ENCODE measurements at places on chromosomes 4 and X.
A peak's percentile ranks its signal among the peaks of the same experiment; 100 is the strongest.

- no peak for DNase-seq
These were observed 11.6 kb downstream of the SASH3 start for GRCh38 chrX:129791336-129791735.

DNA sequence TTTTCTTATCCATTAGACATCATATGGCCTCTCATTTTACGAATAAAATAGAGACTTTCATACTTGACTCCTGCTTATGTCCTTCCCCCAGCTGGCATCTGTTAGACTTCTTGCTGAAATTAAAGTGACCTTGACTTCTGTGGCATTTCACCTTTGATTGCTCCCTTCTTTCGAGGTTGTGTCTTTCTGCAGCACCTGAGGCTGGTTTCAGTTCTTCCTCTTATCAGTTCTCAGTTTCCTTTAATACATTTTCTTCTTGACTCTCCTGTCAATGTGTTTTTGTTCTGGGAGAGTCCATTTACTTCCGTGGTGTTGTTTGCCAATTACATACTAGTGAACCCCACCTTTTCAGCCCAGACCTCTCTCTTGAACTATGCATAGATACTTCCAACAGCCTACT, 81.6 kb downstream of the RBPJ start:
- no peak for DNase-seq

GRCh38 chrX:153966841-153967535, 4.6 kb downstream of the HCFC1 start:
- DNase-seq = no peak

DNA sequence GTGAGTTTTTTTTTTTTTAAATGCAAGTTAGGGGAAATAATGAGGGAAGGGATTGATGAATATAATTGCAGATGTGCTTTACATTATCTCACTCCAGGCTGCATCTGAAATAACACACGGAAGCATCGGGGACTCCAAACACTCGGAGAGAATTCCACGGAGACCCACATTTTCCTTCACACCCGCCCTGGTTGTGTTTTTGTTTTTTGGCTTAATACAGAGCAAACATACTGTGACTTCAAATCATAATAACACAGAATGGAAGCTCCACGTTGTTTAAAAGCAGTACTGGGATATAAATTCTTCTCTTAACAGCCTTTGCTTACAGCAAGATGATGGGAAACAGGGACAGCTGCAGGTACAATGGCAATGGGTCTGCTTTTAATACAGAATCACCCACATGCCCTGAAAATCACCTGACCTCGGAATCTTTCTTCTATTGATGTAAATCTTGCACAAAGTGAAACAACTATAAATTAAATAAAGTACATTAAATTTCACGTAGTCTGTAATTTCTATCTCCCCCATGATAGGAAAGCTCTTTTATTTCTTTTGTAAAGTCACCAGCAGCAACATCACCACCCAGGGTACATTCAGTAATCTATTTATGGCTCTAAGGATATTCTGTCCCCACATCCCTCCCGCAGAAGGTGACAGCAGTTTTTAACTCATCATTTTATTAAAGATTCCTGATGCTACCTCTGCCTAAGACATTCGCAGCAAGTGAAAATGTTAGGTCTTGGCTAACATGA, 119.3 kb downstream of the ZNF827 start:
- no peak for DNase-seq

DNA sequence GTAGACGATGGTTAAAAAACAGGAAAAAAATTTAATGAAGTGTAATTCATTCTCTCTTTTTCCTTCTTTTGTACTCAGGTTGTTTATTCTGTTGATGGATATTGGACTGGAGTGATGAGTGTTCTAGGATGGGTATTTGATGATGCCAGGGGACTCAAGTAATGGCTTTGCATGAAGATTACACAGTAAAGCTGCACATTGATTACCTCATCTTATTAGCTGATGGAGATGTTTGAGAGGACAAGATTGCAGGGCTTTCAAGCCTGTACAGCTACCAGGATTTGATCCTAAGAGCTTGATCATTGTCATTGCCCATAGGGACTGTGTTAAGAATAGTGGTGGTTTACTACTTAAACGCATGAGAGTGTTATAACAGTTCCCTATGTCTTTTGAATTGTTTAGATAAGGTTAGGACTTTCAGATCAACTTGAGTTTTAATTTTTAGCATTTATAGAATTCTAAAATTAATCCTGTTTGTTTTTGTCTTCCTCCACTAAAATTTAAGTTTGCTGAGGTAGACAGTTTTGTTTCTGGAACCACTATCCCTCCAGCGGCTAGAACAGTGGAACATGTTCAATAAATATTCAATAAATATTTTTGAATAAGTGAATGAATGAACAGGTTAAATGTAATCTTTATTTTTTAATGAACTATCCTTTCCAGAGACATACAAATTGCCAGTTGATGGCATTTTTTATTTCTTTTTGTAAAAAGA, 58.2 kb downstream of the GAB1 start:
- DNase-seq = no peak

- DNase-seq = peak; percentile 32
These were observed 7.9 kb downstream of the MAGEB18 start for GRCh38 chrX:26146024-26146423.

GRCh38 chr4:38123555-38123954, 163.4 kb downstream of the PTTG2 start:
- no peak for DNase-seq

DNA sequence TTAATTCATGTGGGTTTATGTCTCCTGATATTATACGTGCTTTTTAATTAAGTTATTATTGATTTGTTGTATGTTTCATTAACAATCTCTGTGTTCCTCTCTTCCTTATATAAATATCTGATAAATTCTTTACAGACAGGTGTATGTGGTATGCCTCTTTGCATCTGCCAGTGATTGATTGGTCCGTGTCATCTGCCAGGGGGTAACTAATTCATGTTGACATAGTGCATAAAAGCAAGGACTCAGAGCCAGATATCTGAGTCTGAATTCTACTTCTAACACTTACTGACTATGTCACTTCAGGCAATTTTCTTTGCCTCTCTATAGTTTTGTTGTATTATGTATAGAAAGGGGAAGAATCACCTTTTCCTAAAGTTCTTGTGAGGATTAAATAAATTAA, 5.2 kb upstream of the AMBN start:
- no peak for DNase-seq

DNA sequence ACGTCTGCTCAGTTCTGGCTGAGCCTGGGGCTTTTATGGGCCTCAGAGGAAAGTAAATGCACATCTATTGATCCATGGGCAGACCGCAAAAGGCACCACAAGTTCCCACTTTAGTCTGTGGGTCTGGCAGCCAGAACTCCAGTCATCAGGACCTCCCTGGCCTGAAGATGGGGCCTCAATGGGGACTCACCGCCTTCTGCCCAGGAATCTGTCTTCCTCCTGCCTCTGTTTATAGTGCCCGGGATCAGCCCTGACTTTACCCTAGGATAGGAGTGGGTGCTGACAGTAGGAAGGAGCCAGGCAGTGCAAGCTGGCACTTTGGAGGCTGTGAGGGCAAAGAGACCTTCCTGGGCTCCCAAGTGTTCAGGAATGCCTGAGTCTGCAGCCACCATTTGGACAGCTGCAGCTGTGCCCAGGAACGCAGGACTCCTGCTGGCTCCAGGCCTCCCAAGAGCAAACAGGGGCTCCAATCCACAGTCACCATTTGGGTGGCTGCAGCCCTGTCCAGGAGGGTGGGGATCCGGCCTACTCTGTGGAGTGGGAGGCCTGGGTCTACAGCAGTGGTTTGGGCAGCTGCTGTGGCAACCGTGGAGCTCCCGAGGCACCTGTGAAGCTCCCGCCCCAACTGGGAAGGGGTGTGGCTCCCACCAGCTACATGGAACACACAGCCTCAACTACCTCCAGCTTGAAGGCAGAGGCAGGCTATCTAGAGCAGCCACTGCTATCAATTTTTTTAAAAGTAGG, 1440.9 kb upstream of the ADGRL3 start:
- no peak for DNase-seq

GRCh38 chr4:24730256-24731001, 64.9 kb upstream of the SOD3 start:
- DNase-seq = peak; percentile 28

DNA sequence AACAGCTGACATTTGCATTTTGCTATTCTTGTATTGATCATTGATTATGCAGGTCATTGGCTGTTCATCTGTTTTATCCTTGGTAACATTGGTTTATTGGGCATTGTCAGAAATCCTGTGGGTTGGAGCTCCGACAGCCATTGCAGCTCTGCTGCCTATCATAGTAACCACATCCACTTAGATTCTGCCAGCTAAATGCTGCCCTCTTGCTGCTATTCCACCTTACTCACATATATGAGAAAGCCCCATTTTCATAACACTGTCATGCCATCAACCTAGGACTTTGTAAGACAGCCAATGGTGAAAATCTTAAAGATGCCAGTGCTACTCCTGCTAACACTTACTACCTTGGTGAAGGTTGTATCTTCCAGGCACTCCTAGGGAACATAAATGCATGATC, 187.3 kb upstream of the CXCL13 start:
- DNase-seq = peak; percentile 7

DNA sequence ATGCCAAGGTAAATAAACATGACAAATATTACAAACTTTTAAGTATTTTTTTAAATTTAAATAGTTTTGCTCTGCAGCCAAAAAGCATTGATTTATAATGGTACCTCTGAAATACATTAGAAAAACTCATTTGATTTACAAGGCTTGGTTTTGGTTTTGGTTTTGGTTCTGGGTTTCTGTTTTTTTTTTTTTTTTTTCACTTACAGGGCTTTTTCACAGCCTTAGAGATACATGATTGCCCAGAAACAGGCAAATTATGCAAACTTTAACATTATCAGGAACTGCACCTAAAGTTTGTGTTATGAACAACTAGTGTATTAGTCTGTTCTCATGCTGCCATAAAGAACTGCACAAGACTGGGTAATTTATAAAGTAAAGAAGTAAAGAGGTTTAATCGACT, 196.4 kb upstream of the DDX53 start:
- DNase-seq = no peak

DNA sequence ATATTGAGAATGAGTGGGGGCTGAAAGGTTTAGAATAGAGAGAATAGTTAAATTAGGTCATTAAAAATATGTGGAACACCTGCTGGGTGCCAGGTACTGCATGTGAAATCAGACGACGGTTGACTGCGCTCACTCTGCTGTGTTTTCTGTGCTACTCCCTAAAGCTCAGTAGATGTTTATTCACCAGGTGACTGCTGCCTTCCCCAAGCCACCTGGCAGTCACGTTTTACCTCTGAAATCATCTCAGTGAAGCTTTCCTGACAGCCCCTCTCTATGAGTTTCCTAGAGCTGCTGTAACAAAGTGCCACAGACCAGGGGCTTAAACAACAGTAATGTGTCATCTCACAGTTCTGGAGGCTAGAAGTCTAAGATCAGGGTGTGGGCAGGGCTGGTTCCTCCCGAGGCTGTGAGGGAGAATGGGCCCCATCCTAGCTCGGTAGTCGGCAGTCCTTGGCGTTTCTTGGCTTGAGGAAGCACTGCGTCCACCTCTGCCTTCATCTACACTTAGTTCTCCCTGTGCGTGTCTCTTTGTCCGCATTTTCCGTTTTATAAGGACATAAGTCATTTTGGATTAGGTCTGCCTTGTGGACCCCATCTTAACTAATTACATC, 25.3 kb downstream of the ADD1 start:
- DNase-seq = no peak
